Head of caudate nucleus (tissue), 42 donors: ENCODE measurements at places on chromosomes 13 and 19.

- no peak for DNase-seq
Measured at GRCh38 chr19:56170261-56170660, 5.5 kb upstream of the GALP start.

DNA sequence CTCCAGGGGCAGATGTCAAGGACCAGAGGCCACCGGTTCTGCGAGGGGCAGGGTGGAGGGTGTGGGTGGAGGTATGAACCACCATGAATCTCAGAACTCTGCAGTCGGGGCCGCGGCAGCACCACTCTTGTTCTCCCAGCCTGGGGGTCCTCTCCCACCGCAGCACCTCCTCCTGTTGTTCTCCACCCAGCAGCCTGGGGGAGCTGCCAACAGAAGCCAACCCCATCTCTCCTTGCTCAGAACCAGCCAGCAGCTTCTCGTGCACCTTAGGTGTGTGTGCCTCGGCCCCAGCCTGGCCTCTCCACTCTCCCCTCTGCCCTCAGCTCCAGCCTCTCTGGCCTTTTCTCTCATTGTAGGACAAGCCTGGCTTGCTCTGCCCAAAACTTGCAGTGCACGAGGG lies 31.9 kb upstream of the CCNE1 start:
- DNase-seq = no peak

- DNase-seq = no peak
Measured at GRCh38 chr13:43472339-43472738, 314.4 kb downstream of the ENOX1 start.

DNA sequence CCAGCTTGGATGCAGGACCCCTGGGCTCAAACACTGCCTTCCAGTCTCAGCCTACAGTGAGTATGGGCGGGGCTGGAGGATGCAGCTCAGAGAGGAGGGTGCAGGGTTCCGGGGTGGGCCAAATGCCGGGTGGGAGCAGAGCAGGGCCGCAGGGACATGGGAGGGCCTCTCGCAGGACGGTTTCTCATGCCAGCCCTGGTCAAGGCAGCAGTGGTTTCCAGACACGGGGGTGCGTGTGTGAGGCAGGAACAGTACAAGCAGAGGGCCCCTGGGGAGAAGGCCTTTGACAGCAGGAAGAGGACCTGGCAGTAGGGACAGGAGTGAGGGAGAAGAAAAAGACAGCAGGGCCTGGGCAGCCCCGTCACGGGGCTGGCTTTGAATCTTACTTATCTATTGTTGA lies 34.1 kb downstream of the CRTC1 start:
- DNase-seq = no peak

DNA sequence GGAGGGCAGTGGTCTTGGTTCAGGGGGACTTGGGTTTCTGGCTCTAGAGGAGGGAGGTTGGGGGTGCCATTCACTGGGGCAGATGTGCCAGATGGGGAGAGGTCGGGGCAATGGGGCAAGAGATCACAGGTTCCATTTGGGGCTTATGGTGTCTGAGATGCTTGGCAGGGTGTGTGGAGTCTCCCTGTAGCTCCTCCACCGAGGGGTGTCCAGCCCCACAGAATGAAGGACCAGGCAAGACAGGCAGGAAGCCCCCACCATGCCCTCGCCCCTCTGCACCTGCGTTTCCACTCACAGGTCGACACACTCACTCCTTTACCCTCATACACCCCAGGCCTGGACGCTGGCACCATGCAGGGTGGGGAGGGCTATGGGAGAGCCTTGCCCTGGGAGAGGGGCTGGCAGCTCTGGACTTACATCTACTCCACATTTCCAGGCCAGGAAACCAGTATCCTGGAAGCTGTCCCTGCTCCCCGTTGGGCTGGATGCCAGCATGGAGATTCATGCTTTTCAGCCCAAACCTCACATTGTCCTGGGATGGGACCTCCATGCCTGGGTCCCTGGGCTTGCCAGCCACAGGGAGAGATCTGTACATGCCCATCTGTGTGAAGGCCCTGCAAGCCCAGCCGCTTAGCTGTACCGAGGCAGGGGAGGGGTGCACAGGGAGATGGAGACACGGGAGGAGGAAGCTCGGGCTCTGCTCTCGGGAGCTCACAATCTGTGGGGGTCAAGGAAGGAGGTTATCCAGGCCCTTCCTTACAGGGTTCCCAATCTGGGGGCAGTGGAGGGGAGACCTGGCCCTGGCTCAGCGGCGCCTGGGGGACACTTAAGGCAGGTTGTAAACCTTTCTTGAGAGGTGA lies 77.1 kb downstream of the CHST8 start:
- DNase-seq = no peak

- no peak for DNase-seq
Measured at GRCh38 chr19:54729416-54730188, 5.4 kb downstream of the KIR3DL3 start.

GRCh38 chr13:27536361-27537101 lies 83.8 kb downstream of the LNX2 start:
- peak; percentile 69 for DNase-seq

- DNase-seq = no peak
Measured at GRCh38 chr13:99859178-99860177, 112.1 kb downstream of the ZIC5 start.

DNA sequence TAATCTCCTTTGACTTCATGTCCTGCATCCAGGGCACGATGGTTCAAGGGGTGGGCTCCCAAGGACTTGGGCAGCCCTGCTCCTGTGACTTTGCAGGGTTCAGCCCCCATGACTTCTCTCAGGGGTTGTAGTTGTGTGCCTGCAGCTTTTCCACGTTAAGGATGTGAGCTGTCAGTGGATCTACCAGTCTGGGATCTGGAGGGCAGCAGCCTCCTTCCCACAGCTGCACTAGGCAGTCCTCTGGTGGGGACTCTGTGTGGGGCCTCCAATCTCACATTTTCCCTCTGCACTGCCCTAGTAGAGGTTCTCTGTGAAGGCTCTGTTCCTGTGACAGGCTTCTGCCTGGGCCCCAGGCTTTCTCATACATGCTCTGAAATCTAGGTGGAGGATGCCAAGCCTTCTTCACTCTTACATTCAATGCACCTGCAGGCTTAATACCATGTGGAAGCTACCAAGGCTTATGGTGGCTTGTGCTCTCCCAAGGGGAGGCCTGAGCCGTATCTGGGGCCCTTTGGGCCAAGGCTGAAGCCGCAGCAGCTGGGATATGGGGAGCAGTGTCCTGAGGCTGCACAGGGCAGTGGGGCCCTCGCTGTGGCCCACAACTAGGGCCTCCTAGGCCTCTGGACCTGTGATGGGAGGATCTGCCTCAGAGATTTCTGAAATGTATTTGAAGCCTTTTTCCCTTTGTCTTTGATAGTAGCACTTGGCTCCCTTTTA lies 39.3 kb upstream of the ERICH6B start:
- DNase-seq = no peak

- peak; percentile 5 for DNase-seq
Measured at GRCh38 chr13:45369116-45369515, 28.1 kb upstream of the TPT1 start.

DNA sequence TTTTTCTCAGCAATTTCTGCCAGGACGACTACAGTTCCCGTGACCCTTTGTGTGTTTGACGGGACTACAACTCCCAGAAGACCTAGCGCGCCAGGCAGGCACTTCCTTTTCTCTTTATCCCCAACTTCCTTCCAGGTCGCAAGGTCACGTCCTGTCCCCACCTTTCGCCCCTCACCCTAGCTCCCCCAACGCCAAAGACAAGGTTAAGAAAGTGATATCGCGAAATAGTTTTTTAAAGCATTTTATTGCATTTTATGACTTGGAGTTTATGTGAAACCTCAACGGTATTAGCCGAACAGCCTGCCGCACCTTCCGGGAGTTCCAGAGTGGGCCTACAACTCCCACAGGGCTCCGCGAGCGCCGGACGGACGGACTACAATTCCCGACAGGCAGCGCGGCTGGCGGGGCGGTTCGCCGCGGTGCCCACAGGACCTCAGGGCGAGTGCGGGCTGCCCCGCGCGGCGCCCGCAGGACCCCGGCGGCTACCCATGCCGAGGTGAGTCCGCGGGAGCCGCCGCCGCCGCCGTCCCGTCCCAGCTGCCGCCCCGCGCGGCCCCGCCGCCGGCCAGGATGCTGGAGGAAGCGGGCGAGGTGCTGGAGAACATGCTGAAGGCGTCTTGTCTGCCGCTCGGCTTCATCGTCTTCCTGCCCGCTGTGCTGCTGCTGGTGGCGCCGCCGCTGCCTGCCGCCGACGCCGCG lies at the start of gene NCLN:
Gene NCLN, plus strand, starts transcription at position 470 of the 699 bp plus-strand sequence. Its CDS starts 101 bp downstream, at position 571.
- DNase-seq = peak; percentile 93

- DNase-seq = peak; percentile 34
Measured at GRCh38 chr13:102555914-102556553, 40.8 kb upstream of the TPP2 start.

- no peak for DNase-seq
Measured at GRCh38 chr19:32720216-32720935, 809 bp downstream of the TDRD12 start.

GRCh38 chr13:68810660-68811059 lies 1297.0 kb upstream of the ATXN8OS start:
- no peak for DNase-seq

DNA sequence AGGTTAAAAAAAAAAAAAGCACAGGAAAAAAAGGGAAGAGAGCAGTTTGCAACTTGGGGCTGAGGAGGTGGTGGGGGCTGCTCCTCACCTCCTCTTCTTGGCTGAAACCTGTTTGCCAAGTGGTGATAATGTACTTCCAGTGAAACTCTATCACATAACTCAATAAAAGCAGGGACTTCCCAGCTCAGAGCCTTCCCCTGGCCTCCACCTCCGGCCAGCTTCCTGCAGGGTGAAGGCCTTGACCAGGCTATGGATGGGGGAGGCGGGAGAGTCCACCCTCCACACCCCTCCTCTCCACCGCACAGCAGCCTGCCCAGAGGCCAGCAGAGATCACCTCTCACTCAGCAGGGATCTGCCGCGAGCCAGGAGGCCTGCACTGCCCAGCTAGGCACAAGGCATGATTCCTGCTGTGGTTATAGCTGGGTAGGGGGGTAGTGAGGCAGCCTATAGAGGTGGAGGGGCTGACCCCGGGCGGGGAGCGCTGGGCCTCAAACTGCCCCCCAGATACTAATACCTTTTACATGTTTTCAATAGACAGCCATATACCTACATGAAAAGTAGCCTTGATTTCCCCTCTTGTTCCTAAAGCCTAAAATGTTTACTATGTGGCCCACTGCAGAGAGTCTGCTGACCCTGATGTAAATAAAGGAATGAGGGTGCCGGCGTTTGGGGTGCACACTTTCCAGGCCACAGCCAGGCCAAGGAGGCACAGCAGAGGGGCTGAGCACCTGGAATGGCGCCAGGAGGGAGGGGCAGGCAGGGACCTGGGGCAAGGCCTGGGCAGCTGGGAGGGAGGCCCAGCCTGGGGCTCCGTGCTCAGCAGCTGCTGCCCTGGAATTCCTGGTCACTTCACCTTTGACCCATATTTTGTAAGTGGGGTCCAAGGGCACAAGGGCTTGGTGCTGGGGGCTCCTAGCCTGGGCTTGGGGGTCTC lies 10.3 kb downstream of the ZNF787 start:
- no peak for DNase-seq

GRCh38 chr19:49691243-49692146 lies 579 bp downstream of the CPT1C start:
- peak; percentile 75 for DNase-seq

GRCh38 chr19:16566161-16566560 lies 6.1 kb downstream of the SLC35E1 start:
- DNase-seq = no peak

GRCh38 chr19:50449236-50449899 lies 16.7 kb downstream of the MYBPC2 start:
- no peak for DNase-seq

DNA sequence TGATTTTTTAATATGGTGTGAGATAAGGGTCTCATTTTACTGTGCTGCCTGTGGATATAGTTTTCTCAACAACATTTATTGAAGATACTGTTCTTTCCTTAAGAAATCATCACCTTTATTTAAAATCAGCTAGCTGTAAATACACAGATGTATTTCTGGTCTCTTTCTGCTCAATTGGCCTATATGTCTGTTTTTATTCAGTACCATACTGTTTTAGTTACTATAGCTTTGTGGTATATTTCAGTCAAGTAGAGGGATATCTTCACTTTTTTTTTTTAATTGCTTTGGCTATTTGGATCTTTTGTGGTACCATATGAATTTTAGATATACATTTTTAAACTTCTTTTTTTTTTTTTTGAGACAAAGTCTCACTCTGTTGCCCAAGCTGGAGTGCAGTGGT lies 16.7 kb upstream of the ZNF714 start:
- DNase-seq = no peak

DNA sequence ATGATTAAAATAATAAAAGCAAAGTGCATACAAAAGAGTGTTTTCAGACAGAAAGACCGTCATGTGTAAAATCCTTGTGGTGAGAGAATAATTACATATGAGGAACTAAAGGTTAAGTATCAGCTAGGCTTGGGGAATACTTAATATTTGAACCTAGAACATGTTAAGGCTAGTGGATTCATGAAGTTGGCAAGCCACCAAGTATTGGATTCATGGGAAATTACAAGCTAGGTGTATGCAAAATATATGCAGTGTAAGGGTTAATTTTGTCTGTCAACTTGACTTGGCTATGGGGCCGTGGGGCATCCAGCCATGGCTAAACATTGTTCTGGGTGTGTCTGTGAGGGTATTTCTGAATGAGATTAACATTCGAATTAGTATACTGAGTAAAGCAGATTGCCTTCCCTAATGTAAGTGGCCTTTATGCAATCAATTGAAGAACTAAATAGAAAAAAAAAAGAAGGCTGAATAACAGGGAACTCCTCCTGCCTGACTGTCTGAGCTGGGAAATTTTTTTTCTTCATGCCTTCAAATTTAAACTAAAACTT lies 533.5 kb upstream of the KLF12 start:
- no peak for DNase-seq

GRCh38 chr13:94632226-94632980 lies 30.7 kb downstream of the GPR180 start:
- DNase-seq = no peak

- no peak for DNase-seq
Measured at GRCh38 chr19:18435842-18436670, 1.9 kb downstream of the ISYNA1 start.

DNA sequence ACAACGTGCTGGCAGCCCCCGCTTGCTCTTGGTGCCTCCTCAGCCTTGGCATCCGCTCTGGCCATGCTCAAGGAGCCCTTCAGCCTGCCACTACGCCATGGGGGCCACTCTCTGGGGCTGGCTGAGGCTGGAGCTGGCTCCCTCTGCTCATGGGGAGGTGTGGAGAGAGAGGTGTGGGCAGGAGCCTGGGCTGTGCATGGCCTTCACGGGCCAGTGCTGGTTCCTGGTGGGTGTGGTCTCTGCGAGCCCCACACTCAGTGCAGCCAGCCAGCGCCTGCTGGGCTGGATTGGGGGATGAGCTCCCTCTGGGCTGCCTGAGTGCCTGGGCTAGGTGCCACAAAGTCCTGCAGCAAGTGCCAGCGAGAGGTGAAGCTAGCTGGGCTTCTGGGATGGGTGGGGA lies 1289.1 kb downstream of the OLFM4 start:
- DNase-seq = no peak
